ENCODE measurements at places on chromosomes 3 and 15. TPM values are rescaled to one million over a fixed set of nuclear protein-coding genes. Genes with fewer than 3 reads are reported as not detected.

DNA sequence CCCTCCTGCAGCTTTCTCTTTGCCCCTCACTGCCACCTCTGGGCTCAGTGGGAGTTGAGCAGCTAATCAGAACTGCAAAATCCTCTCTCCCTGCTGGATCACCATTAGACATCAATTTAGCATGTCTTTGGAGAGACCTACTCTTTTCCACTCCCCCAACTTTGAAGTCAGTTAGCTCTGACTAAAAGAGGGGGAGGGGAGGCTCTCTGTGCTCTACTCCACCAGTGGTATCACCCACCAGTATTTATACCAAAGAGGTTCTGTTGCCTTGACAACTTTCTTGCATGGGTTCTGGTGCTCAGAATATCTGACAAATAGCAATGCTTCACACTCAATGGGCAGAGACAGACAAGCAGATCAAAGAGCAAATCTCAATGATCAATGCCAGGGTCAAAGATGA, 146.2 kb upstream of the ROPN1 start:
- no peak for DNase-seq

- no peak for DNase-seq
Measured at GRCh38 chr15:60251300-60252070, 146.3 kb downstream of the ANXA2 start.

The ERICH6 gene
- polyA plus RNA-seq = not detected

GRCh38 chr15:36954486-36954885, 145.9 kb downstream of the MEIS2 start:
- DNase-seq = no peak

The SKOR1 gene
- polyA plus RNA-seq = 0.43 TPM

The PLCL2 gene
- 1.0 TPM for polyA plus RNA-seq

DNA sequence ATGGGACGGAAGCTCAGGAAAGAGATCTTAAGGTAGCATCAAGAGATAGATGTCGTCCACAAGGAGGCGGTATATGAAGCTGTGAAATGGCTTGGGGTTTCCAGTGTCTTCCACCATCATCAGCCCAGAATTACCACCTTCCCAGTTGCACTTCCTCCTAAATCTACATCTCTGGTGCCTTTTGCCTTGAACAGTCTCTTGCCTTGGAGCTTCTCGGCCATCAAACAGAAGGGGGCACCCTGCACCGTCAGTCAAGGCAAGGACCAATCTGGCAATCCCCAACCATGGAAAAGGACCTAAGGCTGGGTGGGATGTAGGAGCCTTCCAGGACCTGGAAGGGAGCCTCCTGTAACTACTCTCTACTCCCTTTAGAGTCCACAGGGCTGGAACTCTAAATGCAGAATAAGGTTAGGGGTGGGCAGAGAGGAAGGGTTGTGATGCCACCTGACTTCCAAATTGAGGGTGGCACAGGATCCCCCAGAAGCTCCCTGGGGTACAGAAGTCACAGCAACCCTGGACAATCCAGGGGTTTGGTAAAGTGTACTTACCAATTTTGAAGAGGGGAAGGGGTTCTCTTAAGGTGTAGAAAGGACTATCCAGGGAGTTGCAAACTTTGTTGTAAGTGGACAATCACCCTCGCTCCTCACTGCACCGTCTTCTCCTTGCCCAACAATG, 1.0 kb upstream of the RYR3 start:
- peak; percentile 25 for DNase-seq

The GRM7 gene
- polyA plus RNA-seq = 0.35 TPM

DNA sequence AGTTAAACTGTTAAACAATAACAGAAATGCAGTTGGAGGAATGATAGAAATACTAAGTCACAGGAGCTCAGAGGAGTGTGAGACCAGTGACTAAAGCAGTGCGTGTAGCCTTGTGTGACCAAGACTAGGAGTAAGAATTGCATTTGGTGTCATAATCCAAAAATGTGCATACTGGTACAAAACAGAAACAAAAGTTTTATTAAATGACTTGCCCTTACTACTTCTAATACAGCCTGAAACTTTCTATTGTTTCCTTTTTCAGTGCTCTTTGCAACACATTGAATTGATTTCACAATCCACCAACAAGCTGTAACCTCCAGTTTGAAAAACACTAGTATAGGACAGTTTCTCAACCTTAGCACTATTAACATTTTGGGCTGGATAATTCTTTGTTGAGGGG, 17.1 kb downstream of the SNX1 start:
- DNase-seq = no peak

The PRR20G gene
- not detected for polyA plus RNA-seq

GRCh38 chr3:179373938-179374337, 26.4 kb downstream of the MFN1 start:
- no peak for DNase-seq

The HYAL1 gene
- polyA plus RNA-seq = 27.8 TPM

The CLDN16 gene
- polyA plus RNA-seq = 0.65 TPM

The SLC9C1 gene
- polyA plus RNA-seq = not detected

DNA sequence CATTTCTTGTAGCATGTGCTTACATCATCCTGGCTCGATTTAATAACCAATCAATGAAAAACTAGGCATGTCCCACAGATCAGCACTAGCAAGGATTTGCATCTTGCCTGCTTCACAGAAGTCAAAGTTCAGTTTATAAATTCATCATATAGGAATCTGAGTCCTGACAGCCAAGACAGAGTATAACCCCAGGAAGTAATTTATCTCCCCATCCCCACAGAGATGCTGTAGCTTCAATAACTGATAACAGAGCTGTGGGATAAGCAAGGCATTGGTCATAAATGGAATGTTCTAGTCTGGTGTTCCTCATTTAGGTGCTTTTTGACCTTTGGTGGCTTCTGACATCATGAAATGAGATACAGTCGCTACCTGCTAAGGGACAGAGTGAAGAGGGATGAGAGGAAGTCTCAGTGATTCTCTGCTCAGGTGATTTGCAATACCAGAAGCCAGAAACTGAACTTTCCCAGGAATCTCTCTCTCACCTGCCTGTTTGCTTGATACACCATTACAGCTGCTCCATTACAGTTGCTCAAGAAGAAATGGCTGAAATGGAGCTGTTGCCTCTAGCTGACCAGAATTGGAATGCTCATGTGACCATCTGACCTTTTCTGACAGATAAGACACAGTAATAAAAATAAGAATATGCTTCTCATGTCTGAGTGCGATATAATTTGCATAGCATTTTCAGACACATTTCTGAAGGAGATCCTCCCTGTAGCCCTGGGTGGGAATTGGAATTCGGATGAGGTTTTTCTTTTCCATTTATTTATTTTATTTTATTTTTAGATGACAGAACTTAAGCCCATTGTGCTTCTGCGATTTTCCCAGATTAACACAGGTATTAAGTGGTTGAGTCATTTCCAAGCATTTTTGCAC, 217.1 kb upstream of the KCNMB2 start:
- DNase-seq = no peak

The CACNA2D2 gene
- polyA plus RNA-seq = 102 TPM

The SLC27A2 gene
- polyA plus RNA-seq = 3.5 TPM

The CYP1A2 gene
- 0.57 TPM for polyA plus RNA-seq

The SGO1 gene
- polyA plus RNA-seq = 0.44 TPM

DNA sequence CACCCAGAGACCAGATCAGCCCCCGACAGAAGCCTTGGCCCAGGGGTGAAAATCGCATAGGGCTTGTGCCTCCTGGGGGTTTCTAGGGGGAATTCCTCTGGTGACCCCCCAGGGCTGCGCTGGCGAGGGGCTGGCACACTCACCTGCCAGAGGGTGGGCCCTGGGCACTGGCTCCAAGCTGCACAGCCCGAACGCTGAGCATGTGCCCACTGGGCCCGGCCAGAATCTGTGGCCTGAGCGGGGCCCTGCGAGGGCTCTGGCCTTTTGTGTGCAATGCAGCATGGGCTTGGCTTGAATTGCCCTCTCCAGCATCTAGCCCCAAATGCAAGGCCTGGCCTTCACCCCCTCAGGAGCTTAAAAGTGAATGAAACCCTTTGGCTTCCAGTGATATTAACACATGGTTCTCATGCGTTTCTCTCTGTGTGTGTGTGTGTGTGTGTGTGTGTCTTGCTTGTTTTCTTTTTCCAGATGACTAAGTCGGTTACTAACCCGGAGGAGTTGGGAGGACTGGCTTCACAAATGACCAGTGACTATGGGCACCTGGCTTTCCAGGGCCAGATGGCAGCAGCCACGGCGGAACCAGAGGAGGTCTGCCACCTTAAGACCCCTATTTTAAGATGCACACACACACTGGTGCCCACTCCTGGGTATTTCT, 259.1 kb upstream of the TPM1 start:
- DNase-seq = no peak

GRCh38 chr15:88613074-88613944, 7.8 kb upstream of the AEN start:
- no peak for DNase-seq

DNA sequence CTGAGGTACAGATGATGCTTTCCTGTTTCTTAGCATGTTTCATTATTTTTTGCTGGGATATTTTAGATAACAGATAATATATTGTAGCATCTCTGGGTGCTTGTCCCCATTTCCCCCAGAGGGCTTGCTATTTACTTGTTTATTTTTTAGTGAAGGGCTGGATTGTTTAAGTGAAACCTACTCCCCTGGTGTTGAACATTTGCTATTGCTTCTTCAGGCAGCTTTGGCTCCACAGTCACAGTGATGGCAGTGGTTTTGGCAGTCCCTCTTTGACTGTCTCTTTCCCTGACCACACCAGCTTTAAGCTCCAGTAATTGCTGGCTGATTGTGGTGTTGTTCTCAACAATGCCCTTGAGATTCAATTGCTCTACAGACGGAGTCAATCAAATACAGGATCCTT, 128.9 kb downstream of the KLF13 start:
- no peak for DNase-seq

DNA sequence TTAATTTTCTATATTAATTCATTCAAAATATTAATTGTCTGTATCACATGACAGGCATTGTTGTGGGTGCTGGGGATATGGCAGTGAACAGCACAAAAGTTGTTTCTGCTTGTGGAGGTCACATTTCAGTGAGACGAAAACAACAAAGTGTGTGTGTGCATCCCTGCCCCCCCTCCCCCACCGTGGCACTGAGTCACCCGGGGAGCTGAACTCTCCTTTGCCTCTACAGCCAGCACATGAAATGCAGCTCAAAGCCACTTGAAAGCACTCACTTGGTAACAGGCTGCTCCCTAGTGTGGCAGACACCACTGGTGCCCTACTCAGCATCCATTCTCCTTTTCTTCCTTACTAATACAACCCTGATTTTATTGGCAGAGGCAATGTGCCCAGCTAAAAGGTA, 16.9 kb upstream of the SCAMP5 start:
- DNase-seq = no peak

The ZFYVE19 gene
- polyA plus RNA-seq = 17.3 TPM

The SAMD7 gene
- polyA plus RNA-seq = not detected

The ETFA gene
- 96.4 TPM for polyA plus RNA-seq
